Fibroblast of skin of abdomen (primary cell): ENCODE measurements at places on chromosomes 5 and 9.

- no peak for DNase-seq
Measured at GRCh38 chr5:146467760-146468159, 20.6 kb downstream of the TCERG1 start.

- DNase-seq = no peak
Measured at GRCh38 chr9:406886-407654, 192.4 kb downstream of the DOCK8 start.

GRCh38 chr5:33888587-33888986 lies 3.2 kb downstream of the ADAMTS12 start:
- peak; percentile 65 for DNase-seq

DNA sequence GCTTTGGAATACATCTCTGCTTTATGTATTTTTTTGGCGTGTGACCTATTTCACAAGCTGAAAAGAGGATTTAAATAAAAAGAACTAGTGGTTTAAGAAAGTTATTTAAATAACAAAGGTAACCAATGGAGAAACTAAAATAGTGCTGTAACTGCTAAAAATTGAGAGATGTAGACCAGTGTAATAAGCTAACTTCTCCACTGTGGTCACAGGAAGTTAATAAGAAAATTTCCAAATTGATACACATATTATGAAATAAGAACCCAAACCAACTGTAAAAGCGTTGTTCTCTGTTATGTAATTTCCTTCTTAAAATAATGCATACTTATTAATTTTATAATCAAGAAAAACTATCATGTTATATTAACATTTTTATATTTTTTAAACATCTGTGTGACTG lies 29.1 kb upstream of the ZFAND5 start:
- DNase-seq = no peak

GRCh38 chr5:120910629-120911028 lies 446.5 kb downstream of the PRR16 start:
- DNase-seq = no peak

DNA sequence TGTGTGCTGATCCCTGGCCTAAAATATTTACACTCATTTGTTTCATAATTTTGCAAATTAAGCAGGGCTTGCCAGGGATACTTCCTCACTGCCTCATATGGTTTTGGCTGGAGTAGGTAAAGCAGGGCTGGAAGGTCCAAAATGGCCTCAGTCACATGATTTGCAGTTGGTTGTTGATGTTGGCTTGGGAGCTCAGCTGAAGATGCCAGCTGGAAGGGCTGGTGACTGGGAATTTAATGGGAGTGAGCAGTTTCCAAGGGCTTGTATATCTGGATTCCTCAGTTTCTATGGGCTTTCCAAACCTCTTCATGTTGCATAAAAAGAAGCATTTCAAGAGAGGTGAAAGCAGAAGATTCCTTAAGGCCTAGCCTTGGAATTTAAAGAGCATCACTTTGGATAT lies 729.3 kb downstream of the CDH18 start:
- DNase-seq = no peak

DNA sequence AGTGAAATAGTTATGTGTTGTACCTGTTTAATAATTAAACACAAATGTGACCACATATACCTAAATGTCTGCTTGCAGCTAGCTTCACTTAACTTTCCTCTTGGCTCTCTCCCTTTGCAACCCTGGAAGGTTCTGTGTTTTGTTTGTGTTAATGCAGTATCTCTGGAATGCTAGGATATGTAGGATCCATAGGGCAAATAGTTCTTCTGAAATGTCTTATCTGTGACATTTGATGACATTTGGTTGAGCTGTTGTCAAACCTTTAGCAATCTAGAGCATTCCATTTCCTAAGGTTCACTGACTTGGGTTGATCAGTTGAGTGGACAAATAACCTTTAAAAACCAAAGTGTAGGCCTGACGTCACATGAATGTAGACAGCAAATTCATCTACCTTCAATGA lies 21.8 kb downstream of the CTNNA1 start:
- DNase-seq = no peak

DNA sequence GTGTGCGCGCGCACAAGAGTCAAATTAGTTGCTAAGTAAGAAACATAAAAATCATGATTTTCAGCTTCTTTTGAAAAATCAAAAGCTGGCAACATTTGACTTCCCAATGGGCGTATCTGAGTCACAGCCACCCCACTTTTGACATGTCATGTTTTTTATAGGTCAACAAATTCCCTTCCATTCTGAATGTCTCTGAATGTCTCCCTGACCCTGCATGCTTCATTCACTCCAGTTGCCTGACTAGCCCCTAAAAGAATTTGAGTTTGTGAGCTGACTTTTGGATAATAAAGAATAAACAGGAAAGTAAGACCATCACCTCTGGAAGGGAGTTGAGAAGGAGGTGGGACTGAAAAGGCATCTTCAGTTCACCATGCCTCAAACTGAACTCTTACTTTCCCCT lies 20.2 kb upstream of the GLIS3 start:
- DNase-seq = no peak

- no peak for DNase-seq
Measured at GRCh38 chr9:136865041-136865767, 904 bp downstream of the EDF1 start.

DNA sequence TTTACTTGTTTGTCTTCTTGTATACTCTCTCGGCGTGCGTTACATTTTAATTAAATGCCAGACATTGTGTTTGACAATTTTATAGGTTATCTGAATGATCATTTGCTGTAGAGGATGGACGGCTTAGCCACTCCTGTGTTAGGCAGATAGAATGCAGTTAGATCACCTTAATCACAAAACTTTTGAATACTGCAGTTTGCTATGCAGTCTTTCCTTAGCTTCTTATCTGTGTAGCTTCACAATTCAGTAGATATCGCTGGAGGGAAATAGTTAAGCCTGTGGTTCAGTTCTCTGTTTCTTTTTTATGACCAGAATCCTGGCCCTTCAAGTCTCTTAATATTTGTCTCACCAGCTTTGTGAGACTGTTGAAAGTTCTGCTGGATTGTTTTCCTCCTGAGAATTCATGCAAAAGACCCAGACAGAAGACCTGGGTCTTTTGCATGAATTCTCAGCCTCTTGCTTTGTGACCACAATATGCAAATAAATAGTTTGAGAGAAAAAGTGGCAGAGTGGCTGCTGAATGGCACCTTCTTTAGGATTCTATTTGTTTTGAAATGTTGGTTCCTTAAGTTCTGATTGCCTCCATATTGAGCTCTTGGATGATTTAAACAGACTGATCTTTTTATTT lies 40.2 kb downstream of the RASA1 start:
- no peak for DNase-seq

GRCh38 chr5:149804478-149805450 lies 74.7 kb downstream of the PPARGC1B start:
- DNase-seq = no peak

GRCh38 chr5:16883806-16884205 lies 52.3 kb downstream of the MYO10 start:
- DNase-seq = no peak

GRCh38 chr5:66949066-66949465 lies 247.5 kb downstream of the CD180 start:
- no peak for DNase-seq

DNA sequence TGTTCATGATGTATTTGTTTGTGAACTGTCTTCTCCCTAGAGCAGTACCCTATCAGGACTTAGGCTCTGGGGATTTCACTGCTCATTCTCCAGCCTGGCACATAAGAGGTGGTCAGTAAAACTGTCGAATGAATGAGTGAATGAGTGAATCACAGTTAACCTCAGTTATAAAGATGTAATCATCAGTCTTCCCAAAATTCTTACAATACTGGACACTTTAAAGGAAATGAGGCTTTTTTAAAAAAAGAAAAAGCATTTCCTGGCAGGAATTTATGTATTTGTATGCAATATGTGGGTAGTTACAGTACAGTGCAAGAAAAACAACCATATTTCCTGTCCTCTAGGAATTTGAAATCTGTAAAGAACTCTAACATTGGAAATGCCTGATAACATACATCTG lies 59.6 kb downstream of the RAI14 start:
- peak; percentile 57 for DNase-seq

DNA sequence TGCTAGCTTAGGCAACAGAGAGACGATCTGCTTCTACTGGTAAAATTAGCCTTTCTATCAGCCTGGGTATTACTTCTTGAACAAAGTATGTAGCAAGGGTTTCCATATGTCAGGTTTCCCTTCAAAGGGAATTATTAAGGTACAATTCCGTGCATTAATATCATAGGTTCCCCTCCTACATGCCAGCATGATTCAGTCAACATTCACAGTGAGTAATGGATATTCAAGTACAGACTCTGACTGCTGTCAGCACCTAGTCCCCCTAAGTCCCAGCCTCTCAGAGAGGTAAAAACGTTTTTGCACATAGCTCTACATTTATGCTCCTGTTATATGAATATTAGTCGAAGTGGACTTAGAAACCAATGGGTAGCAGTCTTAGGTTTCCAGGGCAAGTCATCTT lies 322.4 kb upstream of the CCNG1 start:
- DNase-seq = no peak

- no peak for DNase-seq
Measured at GRCh38 chr5:179368126-179368805, 23.0 kb upstream of the ADAMTS2 start.

- no peak for DNase-seq
Measured at GRCh38 chr5:17256839-17257238, 39.4 kb downstream of the BASP1 start.

DNA sequence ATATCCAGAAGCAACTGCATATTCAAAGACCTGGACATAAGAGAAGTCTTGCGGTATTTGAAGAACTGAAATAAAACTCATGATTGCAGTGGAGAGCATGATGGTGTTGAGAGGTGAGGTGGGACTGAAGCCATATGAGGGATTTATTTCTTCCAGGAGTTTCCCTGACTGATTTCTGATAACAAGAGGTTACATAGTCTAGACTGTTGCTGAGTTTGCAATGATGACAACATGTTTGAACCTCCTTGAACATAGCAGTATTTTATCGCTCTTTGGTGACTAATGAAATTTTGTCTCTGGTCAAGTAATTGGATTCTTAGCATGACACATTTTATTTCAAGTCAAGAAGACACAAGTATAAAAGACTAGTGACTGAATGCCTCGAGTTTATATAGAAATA lies 61.8 kb downstream of the ACTBL2 start:
- DNase-seq = peak; percentile 60

- peak; percentile 67 for DNase-seq
Measured at GRCh38 chr5:36570301-36571095, 35.9 kb upstream of the SLC1A3 start.

- DNase-seq = peak; percentile 45
Measured at GRCh38 chr5:132434416-132435286, 55.9 kb downstream of the IRF1 start.

GRCh38 chr9:22010866-22011625 lies 1.9 kb upstream of the CDKN2B start:
- peak; percentile 44 for DNase-seq

DNA sequence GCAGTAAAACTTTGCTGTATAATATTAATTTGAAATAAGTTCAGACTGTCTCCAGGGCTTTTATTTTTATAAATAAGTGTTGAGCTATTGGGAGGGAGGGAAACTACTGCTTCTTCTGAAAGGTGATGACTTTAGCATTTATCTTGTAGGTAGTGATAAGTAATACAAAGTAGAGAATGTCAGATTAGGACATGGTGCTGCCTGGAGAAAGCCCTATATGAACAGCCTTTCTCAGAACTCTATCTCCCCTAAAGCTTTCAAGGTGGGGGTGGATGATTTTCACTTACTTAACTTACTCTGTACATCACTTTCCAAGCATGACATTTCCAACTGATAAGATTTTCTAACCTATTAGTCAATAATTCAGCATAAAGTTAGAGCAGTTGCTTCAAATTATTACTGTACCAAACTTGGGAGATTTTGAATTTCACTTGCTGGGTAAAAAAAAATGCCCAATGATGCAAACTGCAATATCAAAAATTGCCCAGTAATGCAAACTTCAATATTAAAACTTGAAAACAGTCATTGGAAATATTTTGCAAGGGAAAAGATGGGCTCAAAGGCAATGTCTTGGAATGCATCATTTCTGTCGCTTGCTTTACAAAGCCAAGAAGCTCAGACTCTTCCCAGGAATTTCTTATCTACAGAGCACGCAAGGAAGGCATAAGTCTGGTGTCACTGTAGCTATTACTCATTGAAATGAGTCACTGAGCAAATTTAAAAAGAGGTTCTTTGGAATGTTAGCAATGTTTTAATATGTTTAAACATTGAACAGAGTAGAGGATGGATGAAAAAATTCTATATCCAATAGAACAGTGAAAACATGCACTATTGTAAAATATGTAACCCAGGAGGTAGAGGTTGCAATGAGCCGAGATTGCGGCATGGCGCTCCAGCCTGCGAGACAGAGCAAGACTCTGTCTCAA lies 569.5 kb downstream of the PSAT1 start:
- peak; percentile 94 for DNase-seq

- DNase-seq = no peak
Measured at GRCh38 chr9:128790536-128790935, 3.5 kb downstream of the TBC1D13 start.

DNA sequence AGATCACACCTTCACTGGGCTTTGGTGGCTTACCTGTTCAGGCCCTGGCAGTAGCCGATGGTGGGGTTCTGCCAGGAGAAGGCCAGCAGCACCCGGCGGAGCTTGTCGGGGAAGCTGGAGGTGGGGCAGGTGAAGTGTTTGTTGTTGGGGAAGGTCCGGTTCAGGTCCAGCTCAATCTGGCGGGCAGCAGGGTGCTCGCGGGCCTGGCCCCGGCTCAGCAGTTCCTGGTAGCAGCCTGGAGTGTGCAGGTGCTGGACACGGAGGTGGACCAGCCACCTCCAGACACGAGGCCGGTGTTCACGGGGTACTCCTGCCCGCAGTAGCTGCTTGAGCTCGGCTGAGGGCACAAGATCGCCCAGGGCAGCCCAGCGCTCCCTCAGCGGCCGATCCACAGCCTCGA lies 16.2 kb upstream of the CORO2A start:
- no peak for DNase-seq

GRCh38 chr9:124259158-124259808 lies 1.5 kb downstream of the NEK6 start:
- DNase-seq = peak; percentile 94

GRCh38 chr9:77648234-77649108 lies at the start of gene GNA14:
TSS of gene GNA14 (minus strand) at chr9:77648322. CDS start at chr9:77647793, 529 bp downstream.
- DNase-seq = no peak

GRCh38 chr5:28499766-28500290 lies 1461.4 kb upstream of the CDH9 start:
- peak; percentile 68 for DNase-seq

- DNase-seq = no peak
Measured at GRCh38 chr9:113646946-113647914, 183.7 kb downstream of the RGS3 start.

GRCh38 chr5:109533751-109534272 lies 124.0 kb upstream of the PJA2 start:
- no peak for DNase-seq
